ENCODE measurements at places on chromosomes 12 and 14.

DNA sequence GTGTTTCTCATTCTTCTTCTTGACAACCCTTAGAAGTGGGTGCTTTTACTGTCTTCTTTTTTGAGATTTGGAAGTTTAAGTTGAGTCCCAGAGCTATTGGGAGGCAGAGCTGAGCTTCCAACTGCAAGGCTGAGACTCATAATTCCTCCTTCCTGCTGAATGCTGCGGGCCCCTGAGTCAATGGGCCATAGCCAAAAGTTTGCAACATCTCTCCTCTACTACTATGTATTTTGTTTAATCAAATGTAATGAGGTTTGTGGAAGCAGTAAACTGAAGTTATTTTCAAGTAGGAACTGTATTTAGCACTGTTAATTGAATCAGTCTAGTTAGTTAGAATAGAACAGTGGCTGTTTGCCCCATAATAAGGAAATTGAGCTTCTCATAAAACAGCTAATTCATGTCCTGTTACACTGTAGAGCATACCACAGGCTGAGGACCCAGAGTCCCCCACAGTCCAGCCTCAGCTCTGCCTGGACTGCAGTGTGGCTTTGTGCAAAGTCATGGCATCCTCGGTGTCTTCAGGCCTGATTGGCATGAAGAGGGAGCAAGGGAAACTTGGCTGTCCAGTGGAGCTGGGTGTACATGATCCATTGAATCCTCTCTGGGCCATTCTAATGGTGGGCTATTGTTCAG is 631.7 kb downstream of the VRK1 start:
- no peak for DNase-seq

GRCh38 chr12:57087010-57087690 is 1.8 kb upstream of the NAB2 start:
- peak; percentile 94 for DNase-seq

- no peak for DNase-seq
Measured at GRCh38 chr12:130281153-130281799, 56.4 kb upstream of the PIWIL1 start.

DNA sequence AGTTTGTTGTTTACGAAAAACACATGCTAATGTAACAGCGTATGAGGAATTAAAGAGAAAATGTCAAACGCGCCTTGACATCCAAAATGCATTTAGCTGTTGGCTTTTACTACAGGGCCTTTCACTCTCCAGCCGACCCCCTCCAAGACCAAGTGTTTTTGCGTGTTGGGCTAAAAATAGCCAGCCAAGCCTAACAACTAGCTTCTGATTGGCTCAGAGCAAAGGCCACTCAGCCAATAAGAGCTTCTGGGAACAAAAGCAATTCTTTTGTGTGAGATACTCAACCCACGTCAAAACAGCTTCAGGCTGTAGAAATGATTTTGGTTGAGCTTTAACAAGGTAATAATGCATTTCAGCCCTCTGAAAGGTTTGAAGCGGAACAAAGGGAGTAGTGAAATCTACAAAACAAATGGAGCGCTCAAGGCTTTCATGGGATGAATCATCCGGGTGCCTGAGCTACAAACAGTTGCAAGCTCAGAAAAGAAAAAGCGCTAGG is 198.7 kb upstream of the DCN start:
- no peak for DNase-seq

DNA sequence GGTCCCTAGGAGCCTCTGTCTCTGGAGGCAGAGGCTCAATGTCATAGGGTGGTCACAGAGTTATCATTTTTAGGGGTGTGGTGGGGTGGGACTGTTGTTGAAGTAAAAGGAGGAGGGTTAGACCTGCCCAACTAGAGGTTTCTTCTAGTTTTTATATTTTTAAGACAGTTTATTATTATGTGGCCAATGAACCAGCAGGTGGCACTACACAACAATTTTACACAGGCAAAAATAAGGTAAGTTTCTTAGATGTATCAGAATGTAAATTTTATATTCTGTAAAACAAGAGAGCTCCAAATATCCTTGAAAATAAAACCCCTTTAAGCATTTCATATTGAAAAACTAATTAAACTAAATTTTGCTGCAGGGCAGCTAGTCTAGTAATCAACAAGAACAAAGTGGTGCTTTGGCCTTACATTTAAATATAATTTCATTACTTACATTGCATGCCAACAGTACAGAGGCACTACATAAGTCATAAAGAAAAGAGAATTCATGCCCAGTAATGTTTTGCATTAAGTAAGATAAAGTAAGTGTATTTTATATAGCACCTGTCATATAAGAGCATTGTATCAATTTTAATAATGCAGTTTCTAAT is 22.2 kb upstream of the OVCH1 start:
- peak; percentile 4 for DNase-seq

DNA sequence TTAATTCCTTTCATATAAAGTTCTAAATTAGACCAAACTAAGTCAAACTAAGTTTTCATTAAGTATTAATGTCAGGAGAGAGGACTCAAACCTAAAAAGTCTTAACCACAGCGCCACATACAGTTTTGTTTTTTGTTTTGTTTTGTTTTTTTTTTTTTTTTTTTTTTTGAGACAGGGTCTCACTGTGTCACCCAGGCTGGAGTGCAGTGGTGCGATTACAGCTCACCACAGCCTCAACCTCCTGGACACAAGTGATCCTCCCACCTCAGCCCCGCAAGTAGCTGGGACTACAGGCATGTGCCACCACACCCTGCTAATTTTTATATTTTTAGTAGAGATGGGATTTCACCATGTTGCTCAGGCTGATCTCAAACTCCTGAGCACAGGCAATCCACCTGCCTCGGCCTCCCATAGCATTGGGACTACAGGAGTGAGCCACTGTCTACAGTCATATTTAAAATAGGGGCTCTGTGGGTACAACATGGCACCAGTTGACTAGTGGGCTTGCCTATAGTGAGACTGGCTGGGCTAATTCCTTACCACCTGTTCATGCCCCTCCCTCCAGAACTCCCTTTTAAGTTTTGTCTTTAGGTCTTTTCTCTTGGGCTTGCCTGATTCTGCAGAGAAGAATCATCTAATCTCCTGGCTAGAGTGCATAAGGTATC is 110.2 kb downstream of the PPP2R5E start:
- DNase-seq: no peak

GRCh38 chr14:72675126-72675525 is 218.8 kb downstream of the DPF3 start:
- no peak for DNase-seq

- DNase-seq: no peak
Measured at GRCh38 chr14:63949696-63950095, 96.9 kb downstream of the SYNE2 start.

DNA sequence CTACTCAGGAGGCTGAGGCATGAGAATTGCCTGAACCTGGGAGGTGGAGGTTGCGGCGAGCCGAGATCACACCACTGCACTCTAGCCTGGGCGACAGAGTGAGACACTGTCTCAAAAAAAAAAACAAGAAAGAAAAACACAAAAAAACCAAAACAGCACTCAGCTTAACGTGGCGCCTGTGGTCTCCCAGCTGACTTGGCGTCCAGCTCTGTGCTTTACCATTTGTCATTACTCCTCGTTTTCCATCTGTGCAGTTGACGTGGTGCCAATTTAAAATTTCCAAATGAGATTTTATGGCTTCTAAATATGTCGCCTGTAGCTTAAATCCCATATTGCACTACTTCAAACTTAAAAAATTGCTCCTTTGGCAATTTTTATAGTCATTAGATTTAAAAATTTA is 2.0 kb downstream of the MGP start:
- DNase-seq: no peak

DNA sequence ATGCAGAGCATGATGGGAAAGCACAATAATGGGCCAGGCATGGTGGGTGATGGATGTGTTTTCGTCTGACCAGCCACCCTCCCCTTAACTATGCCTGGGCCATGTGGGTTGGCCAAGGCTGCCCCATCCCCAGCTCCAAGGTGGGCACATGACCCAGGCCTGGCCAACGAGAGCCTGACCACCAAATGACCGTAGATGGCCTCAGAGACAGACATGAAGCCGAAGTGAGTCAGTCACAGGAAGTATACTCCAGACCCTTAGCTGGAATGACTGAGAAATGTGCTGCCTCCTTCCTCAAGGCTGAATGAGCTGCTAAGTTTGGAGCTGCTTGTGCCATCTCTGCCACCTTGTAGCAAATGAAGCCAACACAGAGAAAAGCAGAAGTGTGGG is 233.6 kb downstream of the BCL11B start:
- DNase-seq: no peak

DNA sequence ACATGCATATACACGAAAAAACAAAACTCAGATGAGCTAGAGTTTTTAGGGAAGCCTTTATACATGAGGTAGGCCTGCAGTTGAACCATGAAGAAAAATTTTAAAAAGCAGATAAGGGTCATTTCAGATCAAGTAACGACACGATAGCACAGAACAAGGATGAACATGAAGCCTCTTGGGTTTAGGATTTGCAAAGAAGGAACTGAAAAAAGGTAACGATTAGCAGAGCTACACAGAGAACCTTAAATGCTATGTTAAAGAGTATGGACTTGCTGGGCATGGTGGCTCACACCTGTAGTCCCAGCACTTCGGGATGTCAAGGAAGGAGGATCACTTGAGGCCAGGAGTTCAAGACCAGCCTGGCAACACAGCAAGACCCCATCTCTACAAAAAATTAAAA is 96.1 kb upstream of the HECTD1 start:
- no peak for DNase-seq

GRCh38 chr14:58088961-58089360 is 63.1 kb downstream of the ARMH4 start:
- DNase-seq: no peak

GRCh38 chr14:46432516-46432915 is 219.1 kb downstream of the RPL10L start:
- no peak for DNase-seq

DNA sequence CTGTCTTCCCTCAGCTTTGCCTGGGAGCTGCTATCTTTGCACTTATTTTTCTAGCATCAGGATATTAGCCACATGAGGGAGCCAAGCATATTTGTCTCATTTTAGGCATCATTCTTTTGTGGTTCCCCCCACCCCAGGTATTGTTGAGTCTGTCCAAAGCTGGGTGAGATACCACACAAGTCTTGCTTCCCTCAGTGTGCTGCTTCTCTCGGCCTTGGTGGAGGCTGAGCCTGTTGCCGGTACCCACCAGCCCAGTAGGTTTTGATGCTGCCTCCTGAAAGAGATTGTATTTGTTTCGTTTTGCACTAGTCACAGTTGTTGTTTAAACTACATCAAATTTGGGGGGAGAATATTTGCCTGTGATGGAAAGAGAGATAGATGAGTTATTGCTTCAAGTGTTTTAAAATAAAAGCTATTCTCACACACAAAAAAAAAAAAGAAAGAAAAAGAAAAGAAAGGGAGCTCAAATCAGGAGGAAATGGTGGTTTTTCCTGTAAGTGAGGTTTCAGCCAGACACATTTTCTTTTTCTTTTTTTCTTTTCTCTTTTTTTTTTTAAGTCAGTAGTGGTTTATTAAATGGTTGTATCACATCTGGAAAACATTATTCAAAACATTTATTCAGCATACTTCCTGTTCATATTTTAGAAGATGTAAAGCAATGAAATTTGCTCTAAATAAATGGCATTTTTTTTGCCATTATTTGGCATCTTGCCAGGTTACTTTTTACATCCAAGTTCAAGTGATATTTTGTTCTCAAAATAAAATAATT is 58.5 kb downstream of the SLC4A8 start:
- no peak for DNase-seq

DNA sequence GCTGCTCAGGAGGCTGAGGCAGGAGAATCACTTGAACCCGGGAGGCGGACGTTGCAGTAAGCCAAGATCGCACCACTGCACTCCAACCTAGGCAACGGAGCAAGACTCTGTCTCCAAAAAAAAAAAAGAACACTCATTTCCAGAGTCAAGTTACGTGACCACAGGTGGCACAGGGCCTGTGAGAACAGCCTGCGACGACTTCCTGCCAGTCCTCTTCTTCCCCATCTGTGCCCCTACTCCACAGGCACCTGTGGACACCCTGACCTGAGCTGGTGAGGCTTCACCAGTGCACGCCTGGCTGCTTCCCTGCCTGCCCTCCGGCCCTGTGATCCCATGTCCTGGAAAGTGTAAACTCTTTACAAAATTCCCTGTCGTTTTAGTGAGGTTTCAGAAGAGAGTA is 77.7 kb downstream of the PPP2R5C start:
- DNase-seq: peak; percentile 26

DNA sequence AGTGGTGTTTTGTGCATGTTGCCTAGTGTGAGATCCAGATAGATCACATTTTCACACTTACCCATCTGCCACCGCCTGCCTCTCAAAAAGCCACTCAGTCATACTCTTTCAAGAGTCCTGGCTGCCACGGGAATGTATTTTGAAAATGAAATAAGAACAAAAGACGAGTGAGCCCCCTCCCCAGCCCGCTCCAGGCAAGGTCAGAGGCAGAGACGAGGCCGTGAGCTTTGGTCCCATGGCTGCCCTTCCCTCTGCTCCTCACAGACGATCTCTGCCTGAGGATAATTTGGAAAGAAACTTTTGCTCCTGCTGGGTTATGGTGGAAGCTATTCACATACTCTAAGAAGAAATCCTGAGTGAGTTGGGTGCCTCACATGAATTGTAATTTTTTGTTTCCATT is 924.3 kb downstream of the BCL11B start:
- no peak for DNase-seq

DNA sequence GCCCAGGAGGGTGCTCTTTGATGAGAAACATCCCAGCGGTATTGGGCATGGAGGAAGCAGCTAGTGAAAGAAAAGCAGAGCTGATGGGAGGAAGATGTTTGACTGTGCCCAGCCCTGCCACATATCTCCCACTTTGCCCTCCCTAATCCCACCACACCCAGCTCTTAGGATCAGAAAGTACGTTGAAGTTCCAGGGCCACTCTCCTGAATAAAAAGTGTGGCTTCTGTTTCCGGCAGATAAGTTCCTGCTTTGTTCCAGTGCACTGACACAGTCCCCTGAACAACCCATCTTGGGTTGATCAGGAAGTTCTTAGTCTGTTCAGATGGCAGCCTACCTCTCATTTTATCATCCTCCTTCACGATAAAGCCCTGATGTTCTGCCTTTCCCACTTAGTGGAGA is 16.5 kb downstream of the TPCN1 start:
- no peak for DNase-seq

GRCh38 chr14:20624495-20625070 is 16.9 kb downstream of the OR6S1 start:
- DNase-seq: peak; percentile 44

GRCh38 chr14:69539631-69540410 is 34.9 kb downstream of the CCDC177 start:
- no peak for DNase-seq

GRCh38 chr12:16370096-16370495 is 22.7 kb downstream of the MGST1 start:
- DNase-seq: no peak

DNA sequence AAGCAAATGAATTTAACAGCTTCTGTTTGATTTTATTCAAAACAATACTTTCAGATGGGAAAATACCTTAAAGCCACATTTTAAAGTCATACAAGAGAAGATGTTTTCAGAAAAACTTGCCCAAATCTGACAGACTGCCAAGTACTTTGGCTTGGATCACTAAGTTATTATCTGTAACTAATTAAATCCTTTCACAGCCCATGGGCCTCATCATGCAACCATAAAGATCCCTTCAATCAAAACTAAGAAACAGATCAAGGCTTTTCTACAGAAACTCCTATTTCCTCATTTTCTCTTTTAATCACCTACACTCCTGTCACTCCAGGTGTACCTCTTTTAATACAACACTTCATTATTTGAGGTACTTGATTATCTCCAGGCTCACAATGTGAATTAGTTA is 28.1 kb downstream of the BLTP3B start:
- DNase-seq: no peak

All from T-helper 9 cell (primary cell).